ENCODE measurements at places on chromosomes 11 and 22. TPM values are rescaled to one million over a fixed set of nuclear protein-coding genes. Genes with fewer than 3 reads are reported as not detected.
A peak's percentile ranks its signal among the peaks of the same experiment; 100 is the strongest.

DNA sequence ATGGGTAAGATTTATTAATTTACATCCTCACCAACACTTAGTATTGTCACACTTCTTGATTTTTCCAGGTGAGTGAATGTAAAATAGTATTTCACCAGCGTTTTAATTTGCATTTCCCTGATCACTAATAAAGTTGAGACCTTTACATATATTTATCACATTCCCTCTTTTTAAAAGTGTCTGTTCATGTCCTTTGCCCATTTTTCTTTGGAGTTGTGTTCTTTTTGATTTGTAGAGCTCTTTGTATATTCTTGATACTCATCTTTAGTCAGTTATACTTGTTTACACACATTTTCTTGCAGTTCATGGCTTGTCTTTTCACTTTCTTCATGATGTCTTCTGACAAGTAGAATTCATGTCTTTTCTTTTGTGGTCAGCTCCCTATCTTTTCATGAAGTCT lies 2.2 kb upstream of the PLAAT5 start:
- H3K36me3 ChIP-seq: no peaks in the 10 kb centered on the region
- no peak overlapping the region for H3K4me3 ChIP-seq
- no peak overlapping the region for H3K27ac ChIP-seq
- peaks cover 13% of the 10 kb centered on the region for H3K4me1 ChIP-seq
- DNase-seq: no peak
- H3K27me3 ChIP-seq: no peaks in the 10 kb centered on the region

DNA sequence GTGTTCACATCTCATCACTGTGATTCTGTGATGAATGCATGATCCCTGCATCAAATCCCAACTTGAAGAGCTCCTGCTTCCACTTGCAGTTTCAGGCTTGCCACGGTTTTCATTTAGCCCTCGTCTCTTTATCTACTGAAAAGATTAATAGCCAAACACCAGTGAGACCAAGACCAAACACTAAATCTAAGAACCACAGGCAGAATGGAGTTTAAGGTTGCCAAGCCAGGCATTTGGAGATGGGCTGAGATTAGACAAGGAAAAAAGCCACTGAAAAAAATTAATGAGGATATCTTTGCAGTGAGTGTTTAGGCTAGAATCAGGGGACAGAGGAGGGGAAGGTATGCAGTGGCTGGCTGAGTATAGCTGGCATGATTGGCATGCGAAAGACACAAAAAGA lies 227.2 kb upstream of the BLID start:
- H3K4me3 ChIP-seq: peak overlapping the region; percentile 19
- H3K27me3 ChIP-seq: no peaks in the 10 kb centered on the region
- peaks cover 15% of the 10 kb centered on the region for H3K4me1 ChIP-seq
- H3K27ac ChIP-seq: peak overlapping the region; percentile 62

KCNQ1OT1 gene
- total RNA-seq: 3.3 TPM

DNA sequence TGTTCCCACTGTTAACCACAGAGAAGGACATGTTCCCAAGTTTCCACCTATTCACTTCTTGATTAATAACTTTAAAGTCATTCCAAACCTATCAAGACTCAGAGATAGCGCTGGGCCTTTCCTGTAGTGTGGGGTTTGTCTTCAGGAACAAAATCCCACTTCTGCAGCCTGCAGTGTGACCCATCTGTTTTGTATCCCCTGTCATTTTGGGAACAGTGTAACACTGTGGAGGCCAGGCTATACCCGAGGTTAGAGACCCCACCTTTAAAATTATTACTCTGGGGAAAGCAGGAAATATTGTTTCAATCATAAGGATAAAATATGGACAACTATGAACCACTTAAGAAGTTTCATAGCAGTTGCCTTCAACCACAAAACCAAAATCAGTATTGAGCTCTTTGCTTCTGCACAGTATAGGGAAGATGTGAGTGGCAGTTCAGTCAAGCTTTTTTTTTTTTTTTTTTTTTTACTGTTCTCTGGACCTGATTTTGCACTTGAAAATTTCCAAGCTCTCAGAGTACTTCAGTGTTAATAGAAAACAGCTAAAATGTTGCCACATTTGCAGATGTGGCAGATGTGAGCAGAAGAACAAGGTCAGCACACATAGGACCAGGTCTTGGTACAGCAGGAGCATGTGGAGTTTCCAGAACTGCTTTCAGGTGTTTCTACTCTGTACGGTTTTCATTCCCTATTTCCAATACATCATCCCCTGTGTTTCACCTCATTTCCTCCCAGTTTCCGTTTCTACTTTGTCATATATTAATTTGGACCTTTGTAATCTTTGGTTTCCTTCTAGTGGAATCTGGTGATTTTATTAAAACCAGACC lies 121.5 kb downstream of the MAML2 start:
- DNase-seq: no peak
- H3K4me1 ChIP-seq: peaks cover 82% of the 10 kb centered on the region

DNA sequence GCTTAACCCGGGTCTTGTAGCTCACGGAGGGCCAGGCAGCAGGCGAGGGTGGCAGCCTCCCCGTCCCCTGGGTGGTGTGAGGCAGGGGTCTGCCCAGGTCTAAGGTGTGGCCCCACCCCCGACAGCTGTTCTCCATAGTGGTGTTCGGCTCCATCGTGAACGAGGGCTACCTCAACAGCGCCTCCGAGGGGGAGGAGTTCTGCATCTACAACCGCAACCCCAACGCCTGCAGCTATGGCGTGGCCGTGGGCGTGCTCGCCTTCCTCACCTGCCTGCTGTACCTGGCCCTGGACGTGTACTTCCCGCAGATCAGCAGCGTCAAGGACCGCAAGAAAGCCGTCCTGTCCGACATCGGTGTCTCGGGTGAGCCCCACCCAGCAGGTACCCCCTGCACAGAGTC lies 24.4 kb downstream of the SYNGR1 start:
- no peak for DNase-seq
- no peaks in the 10 kb centered on the region for H3K4me1 ChIP-seq
- no peak overlapping the region for H3K27ac ChIP-seq
- peaks cover 3% of the 10 kb centered on the region for H3K36me3 ChIP-seq
- no peaks in the 10 kb centered on the region for H3K27me3 ChIP-seq

FOSL1 gene
- 143 TPM for total RNA-seq

SCGB1D2 gene
- total RNA-seq: not detected

BIK gene
- total RNA-seq: not detected
